Colonic mucosa (tissue), 4 donors: ENCODE measurements at places on chromosomes 5 and 9. TPM values are rescaled to one million over a fixed set of nuclear protein-coding genes. Genes with fewer than 3 reads are reported as not detected.
A peak's percentile ranks its signal among the peaks of the same experiment; 100 is the strongest.

GRCh38 chr9:91714020-91714806 lies 235.8 kb downstream of the ROR2 start:
- peak; percentile 65 for DNase-seq
- H3K4me1 ChIP-seq = no peaks in the 10 kb centered on the region
- no peaks in the 10 kb centered on the region for H3K36me3 ChIP-seq
- H3K4me3 ChIP-seq = peak overlapping the region; percentile 11

DNA sequence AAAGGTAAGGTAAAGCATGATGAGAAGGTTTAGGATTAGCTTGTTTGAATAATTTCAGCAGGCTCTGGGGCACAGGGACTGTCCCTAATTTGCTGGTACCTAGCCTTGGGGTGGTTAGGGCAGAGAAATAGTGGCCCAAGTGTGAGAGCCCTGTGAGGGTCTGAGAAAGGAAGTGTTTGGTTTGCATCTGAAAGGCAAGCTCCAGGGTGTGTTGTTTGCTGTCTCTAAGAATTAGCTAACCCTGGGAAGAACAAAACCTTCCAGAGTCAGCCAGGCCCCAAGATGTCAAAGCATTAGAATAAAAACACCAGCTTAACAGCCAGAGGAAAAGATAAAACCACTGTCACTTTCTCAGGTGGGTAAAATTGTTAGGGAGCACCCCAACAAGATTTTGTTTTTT lies 31.0 kb downstream of the TMEM252 start:
- no peaks in the 10 kb centered on the region for H3K36me3 ChIP-seq
- no peaks in the 10 kb centered on the region for H3K4me1 ChIP-seq
- H3K27ac ChIP-seq = no peak overlapping the region
- H3K4me3 ChIP-seq = no peak overlapping the region
- DNase-seq = no peak

DNA sequence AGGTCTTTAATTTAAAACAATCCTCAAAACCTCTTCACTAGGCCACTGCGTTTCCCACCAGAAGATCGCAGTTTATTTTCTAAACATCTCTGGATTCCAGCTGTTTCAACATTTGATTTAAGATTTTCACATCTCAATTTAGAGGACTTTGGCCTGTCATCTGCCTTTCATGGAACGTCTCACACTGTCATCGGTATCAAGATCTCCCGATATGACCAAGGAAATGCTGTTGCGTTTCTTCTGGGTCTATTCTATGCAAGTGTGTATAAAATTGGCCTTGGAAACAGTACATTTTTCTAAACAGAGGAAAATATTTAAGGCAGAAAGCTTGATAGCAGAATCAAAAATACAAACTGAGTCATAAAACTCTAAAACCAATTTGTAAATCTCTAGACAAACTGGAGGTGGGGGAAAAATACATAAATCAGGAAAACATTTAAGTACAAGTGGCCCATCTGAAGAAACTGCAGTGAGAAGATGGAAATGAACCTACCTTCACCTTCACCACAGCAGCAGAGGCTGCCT lies 53.6 kb upstream of the SIMC1 start:
- DNase-seq = no peak
- H3K4me3 ChIP-seq = no peak overlapping the region
- H3K27ac ChIP-seq = no peak overlapping the region
- no peaks in the 10 kb centered on the region for H3K27me3 ChIP-seq
- H3K36me3 ChIP-seq = no peaks in the 10 kb centered on the region

DNA sequence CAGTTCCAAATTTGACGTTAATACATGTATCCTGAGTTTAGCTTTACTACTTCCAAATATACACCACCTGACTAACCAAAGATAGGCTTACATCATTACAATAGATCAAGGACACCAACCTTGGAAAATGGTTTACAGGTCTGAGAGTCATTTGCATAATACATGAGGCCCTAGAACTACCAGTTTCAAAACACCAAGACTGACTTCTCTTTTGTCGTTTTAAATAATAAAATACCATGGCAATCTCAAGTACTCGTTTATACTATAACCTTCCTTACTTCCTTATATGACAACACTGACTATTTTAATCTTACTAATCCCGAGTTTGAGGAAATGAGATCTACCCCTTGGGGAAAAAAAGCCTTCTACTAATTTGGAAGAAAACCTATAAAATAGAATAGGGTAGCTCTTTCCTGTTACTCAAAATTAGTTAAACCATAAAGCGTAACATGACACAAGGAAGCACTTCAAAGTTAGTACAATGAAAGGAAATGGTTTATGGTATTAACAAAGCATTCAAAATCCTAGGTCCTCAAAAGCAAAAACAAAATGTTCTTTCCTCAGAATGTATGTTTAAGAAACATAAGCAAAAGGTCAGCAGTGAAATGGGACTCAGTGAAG lies 42.1 kb downstream of the UBQLN1 start:
- H3K4me1 ChIP-seq = no peaks in the 10 kb centered on the region
- DNase-seq = no peak
- H3K4me3 ChIP-seq = no peak overlapping the region
- peaks cover 14% of the 10 kb centered on the region for H3K36me3 ChIP-seq
- H3K27ac ChIP-seq = no peak overlapping the region

DNA sequence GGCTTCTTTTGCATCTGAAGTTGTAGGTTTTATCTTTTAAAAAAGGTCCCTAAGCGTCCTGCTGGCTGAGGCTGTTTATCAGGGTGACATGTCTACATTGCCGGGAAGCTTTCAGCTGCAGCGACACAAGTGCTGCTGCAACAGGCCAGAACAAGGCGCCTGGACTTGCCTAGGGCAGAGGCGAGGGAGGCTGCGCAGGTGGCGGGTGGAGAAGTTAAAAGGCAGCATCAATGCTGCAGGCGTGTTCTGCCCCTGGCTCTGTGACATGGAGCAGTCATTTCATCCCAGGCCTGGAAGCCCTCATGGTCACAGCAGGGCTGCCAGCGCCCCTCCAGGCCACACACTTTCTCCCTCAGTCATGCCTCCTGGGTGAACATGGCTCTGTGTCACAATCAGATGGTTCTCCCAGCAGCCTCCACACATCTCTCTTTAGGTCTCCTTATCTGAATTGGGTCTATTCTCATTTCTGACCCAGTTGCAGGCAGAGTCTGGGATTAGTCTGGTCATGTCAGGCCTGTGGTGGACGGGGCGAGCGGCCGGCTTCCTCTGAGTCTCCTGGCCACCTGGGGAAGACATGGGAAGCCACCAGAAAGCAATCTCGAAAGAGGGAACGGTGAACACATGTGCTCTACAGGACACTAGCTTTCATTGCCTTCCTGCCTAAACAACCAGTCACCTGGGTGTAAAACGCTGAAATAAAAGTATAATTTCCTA lies 41.3 kb downstream of the IRX2 start:
- no peak overlapping the region for H3K4me3 ChIP-seq
- no peaks in the 10 kb centered on the region for H3K36me3 ChIP-seq
- DNase-seq = no peak
- no peak overlapping the region for H3K27ac ChIP-seq
- no peaks in the 10 kb centered on the region for H3K4me1 ChIP-seq

DNA sequence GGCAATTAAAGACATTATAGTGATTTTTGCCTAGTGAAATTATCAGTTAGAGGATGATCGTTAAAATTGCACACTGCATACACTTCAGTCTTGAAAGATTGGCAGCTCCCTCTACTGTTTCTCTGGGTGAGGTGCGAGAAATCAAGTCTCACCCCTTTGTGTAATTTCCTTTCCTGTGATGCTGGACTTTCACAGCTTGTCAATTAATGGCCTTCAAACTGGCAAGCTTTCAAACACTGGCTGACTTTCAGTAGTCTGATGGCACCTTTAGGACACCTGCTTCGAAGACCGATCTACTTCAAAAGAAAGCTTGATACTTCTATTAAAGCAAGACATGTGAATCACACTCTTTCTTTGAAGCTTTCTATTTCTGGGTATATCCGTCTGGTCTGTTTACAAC lies 706.7 kb upstream of the PTPRD start:
- no peak overlapping the region for H3K27ac ChIP-seq
- DNase-seq = no peak
- H3K36me3 ChIP-seq = no peaks in the 10 kb centered on the region
- H3K27me3 ChIP-seq = no peaks in the 10 kb centered on the region
- H3K4me1 ChIP-seq = no peaks in the 10 kb centered on the region
- H3K4me3 ChIP-seq = no peak overlapping the region

SRP19 gene
- total RNA-seq = 33.2 TPM

OBP2B gene
- total RNA-seq = not detected

FAM219A gene
- 7.5 TPM for total RNA-seq

ENG gene
- total RNA-seq = 15.4 TPM

PCDHGA12 gene
- total RNA-seq = 1.0 TPM

UBE2QL1 gene
- 0.12 TPM for total RNA-seq
